ENCODE measurements at places on chromosomes 16 and 17.

DNA sequence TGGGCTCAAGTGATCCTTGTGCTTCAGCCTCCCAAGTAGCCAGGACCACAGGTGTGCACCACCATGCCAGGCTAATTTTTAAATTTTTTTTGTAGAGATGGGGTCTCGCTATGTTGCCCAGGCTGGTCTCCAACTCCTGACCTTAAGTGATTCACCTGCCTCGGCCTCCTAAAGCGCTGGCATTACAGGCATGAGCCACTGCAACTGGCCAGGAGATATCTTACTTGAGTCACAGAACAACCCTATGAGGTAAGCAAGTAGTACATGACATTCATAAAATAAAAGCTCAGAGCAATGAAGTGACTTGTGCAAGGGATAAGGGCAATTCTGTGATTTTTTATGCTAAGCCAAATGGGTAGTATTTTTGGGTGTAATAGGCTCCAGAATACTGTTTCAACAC, 57.3 kb downstream of the CDC27 start:
- DNase-seq = no peak

DNA sequence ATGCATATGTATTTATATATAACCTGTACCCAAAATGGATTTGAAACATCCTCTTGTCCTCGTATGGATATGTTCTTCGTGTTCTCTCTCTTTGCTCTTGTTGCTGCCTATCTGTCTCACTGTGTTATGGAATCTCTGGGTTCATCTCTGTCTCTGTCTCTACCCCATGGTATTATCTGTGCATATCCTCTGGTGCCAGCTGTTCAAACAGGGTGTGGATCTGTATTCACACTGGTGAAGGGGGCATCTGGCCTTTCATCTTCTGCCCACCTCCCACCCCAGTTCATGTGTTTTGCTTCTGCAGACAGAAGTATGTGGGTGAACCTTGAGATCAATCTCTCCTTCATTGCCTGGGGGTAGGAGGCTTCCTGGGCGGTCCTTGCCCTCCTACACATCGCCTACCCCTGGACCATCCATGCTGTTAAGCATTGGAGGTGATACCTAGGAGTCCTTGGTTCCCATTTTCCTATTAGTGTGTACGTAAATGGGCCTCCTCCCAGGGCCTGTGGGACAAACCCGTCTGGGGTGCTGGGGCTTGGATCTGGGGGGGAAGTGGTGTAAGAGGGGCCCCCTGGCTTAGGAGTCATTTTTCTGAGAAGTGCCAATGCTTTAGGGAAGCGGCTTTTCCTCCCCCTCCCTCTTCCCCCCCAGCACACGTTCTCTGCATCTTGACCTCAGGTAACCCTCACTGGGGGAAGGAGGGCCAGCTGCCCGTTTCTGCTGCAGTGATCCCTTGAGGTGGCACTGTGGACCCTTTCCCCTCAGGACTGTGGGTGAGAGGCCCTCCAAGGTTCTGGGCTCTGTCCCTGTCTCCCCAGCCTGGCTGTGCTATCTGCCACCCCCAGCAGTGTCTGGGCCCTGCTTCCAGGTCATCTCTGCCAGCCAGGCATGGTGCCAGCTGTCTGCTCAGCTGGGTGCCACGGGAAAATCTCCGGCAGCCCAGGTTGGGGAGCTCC, 21.1 kb downstream of the RARA start:
- peak; percentile 40 for DNase-seq

DNA sequence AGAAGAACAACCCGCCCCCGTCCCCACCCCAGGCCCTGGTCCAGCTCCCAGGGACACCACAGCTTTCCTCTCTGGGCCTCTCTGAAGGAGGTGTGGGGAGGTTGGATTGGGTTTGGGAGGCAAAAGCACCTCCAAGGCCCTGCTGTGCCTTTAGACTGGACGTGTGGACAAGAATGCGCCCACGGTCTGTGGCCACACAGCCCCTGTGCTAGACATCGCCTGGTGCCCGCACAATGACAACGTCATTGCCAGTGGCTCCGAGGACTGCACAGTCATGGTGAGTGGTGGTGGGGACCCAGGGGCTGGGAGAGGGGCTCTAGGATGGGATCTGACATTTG, 3.0 kb downstream of the CORO1A start:
- no peak for DNase-seq

GRCh38 chr17:3015890-3016289, 47.5 kb downstream of the OR1D5 start:
- no peak for DNase-seq

- DNase-seq = no peak
These were observed 77.3 kb upstream of the ASIC2 start for GRCh38 chr17:33370401-33370800.

- DNase-seq = no peak
These were observed 26.5 kb upstream of the ITGAX start for GRCh38 chr16:31328322-31329052.

- no peak for DNase-seq
These were observed 3.8 kb downstream of the ADAMTS18 start for GRCh38 chr16:77430787-77431585.

DNA sequence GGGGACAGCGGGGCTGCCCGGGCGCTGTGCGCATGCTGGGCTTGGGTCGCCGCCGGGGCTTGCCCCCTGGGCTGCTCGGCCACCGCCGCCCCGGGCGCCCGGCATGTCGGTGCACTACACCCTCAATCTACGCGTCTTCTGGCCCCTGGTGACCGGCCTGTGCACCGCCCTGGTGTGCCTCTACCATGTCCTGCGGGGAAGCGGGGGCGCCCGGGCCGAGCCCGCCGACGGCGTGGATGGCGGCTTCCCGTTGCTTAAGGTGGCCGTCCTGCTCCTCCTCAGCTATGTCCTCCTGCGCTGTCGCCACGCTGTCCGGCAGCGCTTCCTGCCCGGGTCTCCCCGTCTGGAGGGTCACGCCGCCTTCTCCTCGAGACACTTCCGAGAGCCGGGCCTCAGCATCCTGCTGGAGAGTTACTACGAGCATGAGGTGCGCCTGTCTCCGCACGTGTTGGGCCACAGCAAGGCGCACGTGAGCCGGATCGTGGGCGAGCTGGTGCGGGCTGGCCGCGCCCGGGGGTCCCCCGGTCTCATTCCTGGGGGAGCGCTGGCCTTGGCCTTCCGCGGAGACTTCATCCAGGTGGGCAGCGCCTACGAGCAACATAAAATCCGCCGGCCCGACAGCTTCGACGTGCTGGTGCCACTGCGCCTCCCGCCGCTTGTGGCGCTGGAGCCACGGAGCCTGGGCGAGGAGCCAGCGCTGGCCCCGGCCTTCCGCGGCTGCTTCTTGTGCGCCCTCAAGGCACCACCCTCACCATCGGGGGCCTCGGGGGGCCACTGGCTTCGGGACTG, 789 bp downstream of the ITPRIPL2 start:
- DNase-seq = no peak

- no peak for DNase-seq
These were observed 18.4 kb downstream of the NAGPA start for GRCh38 chr16:5015351-5015750.

DNA sequence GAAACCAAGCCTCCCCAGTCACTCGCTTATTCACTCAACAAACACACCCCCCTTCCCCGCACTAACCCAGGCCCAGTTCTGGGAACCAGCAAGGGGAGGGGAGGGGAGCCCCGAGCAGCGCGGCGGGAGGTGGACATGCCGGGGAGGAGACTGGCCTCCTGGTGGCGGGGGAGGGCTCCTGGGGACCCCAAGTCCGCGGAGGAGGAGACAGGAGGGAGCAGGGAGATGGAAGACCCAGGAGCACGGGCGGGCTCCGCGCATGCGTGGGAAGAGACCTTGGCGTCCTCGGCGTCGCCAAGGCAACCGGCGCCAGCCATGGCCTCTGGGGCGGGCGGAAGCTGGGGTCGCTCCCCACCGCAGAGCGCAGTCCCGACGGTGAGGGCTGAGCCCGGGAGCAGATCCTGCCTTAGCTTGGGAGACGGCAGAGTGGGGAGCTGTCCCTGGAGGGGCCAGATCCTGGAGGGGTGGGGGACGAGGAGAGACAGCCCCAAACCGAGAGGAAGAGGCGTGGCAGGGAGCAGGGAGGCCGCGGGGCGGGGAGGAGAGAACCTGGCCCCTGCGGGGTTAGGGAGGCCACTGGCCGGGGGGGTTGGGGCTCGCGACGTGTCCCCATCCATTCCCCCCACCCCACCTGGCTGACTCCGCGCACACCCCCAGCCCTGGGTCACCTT, at the start of gene PRR29:
Gene PRR29, plus strand, starts transcription at position 302 of the 671 bp plus-strand sequence. Its CDS starts 14 bp downstream, at position 316.
- DNase-seq = peak; percentile 49

- no peak for DNase-seq
These were observed 11.5 kb downstream of the TRIM25 start for GRCh38 chr17:56902348-56902747.

- DNase-seq = peak; percentile 4
These were observed 101.8 kb upstream of the CDH13 start for GRCh38 chr16:82524976-82525375.

DNA sequence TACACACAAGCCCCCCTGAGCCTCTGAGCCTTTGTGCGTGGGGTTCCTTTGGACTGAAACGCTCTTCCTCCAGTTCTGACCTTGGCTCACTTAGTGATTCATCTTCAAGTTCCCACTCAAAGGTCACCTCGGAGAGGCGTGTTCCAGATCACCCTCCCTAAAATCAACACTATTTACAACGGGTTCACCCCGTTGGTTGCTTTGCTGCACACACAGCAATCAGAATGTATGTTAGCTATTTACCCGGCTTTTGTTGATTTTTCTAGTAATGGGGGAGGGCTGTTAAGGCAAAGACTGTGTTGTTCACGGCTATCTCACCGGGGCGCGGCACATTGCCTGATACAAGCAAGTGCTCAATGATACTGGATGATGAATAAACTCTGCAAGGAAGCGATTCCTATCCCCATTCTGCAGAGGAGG, 977 bp downstream of the NAGPA start:
- no peak for DNase-seq

- no peak for DNase-seq
These were observed 1.8 kb upstream of the ANKRD11 start for GRCh38 chr16:89491974-89492687.

- DNase-seq = no peak
These were observed 15.3 kb downstream of the CYTH1 start for GRCh38 chr17:78766743-78767294.

DNA sequence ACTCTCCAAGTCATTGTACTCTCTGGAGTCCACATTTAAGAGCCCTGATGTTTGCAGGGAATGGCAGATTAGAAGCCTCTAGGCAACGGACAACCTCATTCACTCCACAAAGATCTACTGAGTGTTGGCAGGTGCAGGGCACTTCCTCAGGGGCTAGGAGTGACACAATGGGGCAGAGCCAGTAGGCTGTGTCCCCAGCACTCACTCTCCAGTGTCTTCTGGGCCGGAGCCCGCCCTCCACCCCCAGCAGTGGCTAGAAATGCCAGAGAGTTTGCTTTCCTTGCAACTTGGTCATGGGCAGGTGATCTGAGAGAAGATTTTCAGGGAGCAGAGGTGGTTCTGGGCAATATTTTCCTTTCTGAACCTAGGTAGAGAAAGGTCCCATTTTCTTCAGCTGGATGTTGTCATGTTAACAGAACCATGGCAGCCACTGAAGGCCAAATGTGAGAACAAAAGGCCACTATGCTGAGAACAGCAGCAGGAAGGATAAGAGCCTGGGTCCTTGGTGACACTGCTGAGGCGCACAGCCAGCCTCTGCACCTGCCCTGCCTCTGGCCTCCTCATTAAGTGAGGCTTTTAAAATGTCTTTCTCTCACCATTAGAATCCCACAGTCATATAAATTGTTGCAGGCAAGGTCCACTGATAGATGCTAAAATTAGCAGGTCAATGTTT, 96.2 kb downstream of the USP31 start:
- DNase-seq = no peak

GRCh38 chr16:89004209-89004831, 27.3 kb upstream of the CBFA2T3 start:
- DNase-seq = no peak

- DNase-seq = no peak
These were observed 129.5 kb downstream of the SOCS1 start for GRCh38 chr16:11126399-11127054.

DNA sequence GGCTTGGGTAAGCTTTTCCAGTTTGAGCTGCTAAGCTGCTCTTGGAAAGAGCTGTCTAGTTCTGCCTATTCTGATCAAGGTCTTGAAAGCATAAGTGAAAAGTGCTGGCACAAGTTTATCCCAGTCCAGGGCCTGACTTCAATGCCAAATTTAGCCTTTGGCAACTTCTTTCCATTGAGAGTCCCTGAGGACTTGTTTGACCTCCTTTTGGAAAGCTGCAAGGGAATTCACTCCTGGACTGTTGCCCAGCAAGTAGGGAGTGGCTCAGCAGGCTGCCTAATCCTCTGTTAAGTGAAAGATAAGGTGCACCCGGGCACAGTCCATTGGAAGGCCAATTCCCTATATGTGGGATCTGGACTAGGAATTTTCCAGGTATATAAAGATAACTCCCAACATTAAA, 16.0 kb upstream of the TANC2 start:
- DNase-seq = no peak

DNA sequence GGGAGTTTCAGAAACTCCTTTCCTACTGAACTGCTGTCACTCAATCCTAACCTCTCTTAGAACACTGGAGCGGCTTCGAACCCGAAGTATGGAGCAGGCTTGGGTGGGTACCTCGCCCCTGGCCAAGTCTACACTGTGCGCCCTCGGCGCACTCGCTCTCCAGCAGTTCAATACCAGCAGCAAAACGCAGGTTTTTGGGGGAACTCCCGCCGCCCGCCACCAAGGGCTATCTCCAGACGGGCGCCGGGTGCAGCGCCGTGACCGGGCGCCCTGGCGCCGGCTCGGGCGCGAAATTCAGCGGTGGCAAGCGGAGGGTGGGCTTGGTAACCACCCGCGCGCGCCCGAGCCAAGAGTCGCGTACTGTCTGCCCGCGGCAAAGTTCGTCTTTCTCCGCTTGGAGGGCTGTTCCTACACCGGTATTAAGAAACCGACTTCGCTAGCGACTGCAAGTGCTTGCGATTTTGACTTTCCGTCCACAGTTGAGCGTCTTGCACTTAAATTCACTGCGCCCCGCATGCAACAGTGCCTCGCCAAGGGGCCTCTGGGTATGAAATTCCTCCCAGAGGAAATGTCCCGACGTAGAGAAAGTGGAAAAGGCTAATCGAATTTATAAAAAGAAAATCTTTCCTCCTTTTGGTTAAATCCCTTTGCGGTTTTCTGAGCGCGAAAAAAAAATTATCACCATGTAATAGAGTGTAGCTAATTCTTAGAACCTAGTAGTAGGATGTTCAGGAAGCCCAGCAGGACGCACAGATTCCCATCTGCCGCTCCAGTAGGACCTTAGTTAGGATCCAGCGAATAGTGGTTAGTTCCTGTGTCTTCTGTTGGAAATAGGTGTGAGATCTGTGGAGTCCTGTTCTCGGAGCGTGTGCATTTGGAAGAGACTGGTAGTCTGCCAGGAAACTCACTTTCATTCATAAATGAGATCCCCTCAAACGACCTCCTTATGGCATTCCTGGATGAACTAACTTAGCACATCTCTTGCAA, 5.0 kb upstream of the SALL1 start:
- DNase-seq = no peak

GRCh38 chr16:3085868-3086595, 13.1 kb downstream of the ZSCAN10 start:
- no peak for DNase-seq

- DNase-seq = no peak
These were observed 12.9 kb downstream of the NUBP1 start for GRCh38 chr16:10756574-10756973.

GRCh38 chr16:84477661-84478060, 26.8 kb downstream of the MEAK7 start:
- DNase-seq = no peak
